ENCODE measurements at places on chromosomes 4 and X. TPM values are rescaled to one million over a fixed set of nuclear protein-coding genes. Genes with fewer than 3 reads are reported as not detected.

GRCh38 chr4:185461565-185461964 lies 10.0 kb downstream of the CCDC110 start:
- H3K36me3 ChIP-seq: no peaks in the 10 kb centered on the region
- H3K27ac ChIP-seq: no peak overlapping the region
- no peak overlapping the region for H3K4me3 ChIP-seq
- no peaks in the 10 kb centered on the region for H3K4me1 ChIP-seq

DNA sequence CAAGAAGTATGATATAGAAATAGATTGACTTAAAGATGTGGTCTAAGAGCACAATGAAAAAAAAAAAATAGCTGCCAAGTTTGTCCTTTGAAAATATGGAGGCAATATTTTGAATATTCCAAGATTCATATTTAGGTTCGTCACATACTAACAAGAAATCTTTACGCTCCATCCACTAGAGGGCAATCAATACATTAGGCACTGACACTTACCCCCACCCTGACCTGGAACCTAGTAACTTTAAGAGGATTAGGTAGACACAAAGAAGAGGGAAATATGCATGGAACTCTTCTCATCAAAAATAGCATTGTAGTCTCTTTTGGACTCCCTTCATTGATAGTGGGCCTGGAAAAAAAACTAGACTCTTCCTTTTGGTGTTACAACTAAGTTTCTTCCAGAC lies 1108.1 kb downstream of the PCDH19 start:
- H3K27me3 ChIP-seq: no peaks in the 10 kb centered on the region
- no peak overlapping the region for H3K27ac ChIP-seq
- DNase-seq: no peak
- no peaks in the 10 kb centered on the region for H3K4me1 ChIP-seq
- H3K36me3 ChIP-seq: no peaks in the 10 kb centered on the region
- H3K4me3 ChIP-seq: no peak overlapping the region

- H3K4me3 ChIP-seq: no peak overlapping the region
- H3K36me3 ChIP-seq: no peaks in the 10 kb centered on the region
- no peaks in the 10 kb centered on the region for H3K4me1 ChIP-seq
- no peak for DNase-seq
Observed at GRCh38 chrX:38081909-38082308, 75.6 kb downstream of the SYTL5 start.

DNA sequence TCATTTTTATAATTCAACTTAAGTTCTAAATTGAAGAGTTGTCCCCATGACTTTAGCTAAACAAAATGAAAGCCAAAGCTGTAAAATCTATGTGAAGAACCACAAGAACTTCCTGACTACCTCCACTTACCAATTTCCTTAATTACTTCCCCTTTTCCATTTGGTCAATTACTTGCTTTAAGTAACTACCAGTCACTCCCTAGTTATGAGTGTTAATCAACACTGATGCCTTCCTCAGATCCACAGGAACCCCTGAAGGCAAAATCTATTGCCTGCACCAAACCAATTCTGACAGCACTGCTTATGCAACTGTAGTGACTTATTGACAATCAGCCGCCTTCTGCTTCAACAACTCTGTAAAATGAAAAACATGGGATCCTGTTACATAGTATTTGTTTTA lies 10.5 kb downstream of the RBMX start:
- no peaks in the 10 kb centered on the region for H3K27me3 ChIP-seq
- peaks cover 64% of the 10 kb centered on the region for H3K36me3 ChIP-seq
- no peak for DNase-seq
- no peak overlapping the region for H3K27ac ChIP-seq
- no peak overlapping the region for H3K4me3 ChIP-seq

GRCh38 chr4:52093466-52093865 lies 42.4 kb downstream of the SPATA18 start:
- no peaks in the 10 kb centered on the region for H3K27me3 ChIP-seq
- no peaks in the 10 kb centered on the region for H3K36me3 ChIP-seq
- no peak for DNase-seq
- H3K4me3 ChIP-seq: no peak overlapping the region
- H3K27ac ChIP-seq: no peak overlapping the region
- no peaks in the 10 kb centered on the region for H3K4me1 ChIP-seq

DNA sequence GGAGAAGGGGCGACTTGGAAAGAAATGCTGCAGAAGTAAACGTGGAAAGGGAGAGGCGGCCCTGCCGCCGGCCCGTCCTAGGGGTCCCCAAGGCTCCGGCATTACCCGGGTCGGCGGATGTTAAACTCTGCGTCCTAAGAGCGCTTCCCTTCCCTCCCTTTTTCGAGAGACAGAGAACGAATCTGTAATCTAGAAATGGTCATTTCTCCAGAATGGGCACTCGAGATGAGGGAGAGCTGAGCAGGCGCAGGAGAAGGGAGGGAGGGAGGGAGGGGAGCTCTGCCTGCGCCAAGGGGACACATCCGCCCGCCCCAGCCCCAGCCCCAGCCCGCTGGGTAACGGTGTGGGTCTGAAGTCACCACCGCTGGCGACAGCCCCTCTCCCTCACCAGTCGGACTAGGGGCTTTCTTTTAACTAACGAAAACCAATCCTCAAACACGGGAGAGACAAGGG lies 1.7 kb downstream of the HCFC1 start:
- peak; percentile 77 for DNase-seq
- H3K27ac ChIP-seq: peak overlapping the region; percentile 100
- H3K36me3 ChIP-seq: no peaks in the 10 kb centered on the region
- peak overlapping the region; percentile 75 for H3K4me3 ChIP-seq

The TRAM1L1 gene
- 1.1 TPM for total RNA-seq

The RHOXF2B gene
- total RNA-seq: not detected

The SGMS2 gene
- 274 TPM for total RNA-seq

The PRDM5 gene
- 8.0 TPM for total RNA-seq

The ALG13 gene
- total RNA-seq: 33.6 TPM

Measured in upper lobe of left lung (tissue), 6 donors.